Esophagus squamous epithelium (tissue), 5 donors: ENCODE measurements at places on chromosomes 5 and 9.

GRCh38 chr9:123753669-123754258 is 176.2 kb downstream of the DENND1A start:
- H3K4me3 ChIP-seq: no peak overlapping the region
- H3K27ac ChIP-seq: no peak overlapping the region
- H3K36me3 ChIP-seq: peaks cover 21% of the 10 kb centered on the region
- H3K4me1 ChIP-seq: no peaks in the 10 kb centered on the region

DNA sequence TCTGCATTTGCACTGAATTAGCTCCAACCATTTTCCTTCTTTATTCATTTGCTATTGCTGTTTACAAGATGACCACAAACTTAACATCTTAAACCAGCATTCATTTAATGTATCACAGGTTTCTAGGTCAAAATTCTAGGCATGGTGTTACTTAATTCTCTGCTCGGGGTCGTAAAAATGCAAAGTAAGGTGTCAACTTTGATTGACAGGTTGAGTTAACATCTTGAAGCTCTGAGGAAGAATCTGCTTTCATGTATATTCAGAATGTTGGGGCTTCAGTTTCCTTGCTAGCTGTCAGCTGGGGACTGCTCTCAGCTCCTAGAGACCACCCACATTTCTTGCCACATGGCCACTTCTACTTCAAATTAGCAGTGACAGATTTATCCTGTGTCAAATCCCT is 348.7 kb upstream of the GRIN3A start:
- no peaks in the 10 kb centered on the region for H3K27me3 ChIP-seq
- no peak overlapping the region for H3K27ac ChIP-seq
- no peaks in the 10 kb centered on the region for H3K36me3 ChIP-seq
- no peak overlapping the region for H3K4me3 ChIP-seq
- H3K4me1 ChIP-seq: no peaks in the 10 kb centered on the region
- no peak for DNase-seq

- no peak overlapping the region for H3K27ac ChIP-seq
- H3K4me1 ChIP-seq: peaks cover 6% of the 10 kb centered on the region
- H3K4me3 ChIP-seq: no peak overlapping the region
- no peak for DNase-seq
- no peaks in the 10 kb centered on the region for H3K27me3 ChIP-seq
- no peaks in the 10 kb centered on the region for H3K36me3 ChIP-seq
Observed at GRCh38 chr9:36598273-36598672, 25.6 kb downstream of the MELK start.

- no peak overlapping the region for H3K27ac ChIP-seq
- no peaks in the 10 kb centered on the region for H3K36me3 ChIP-seq
- no peak for DNase-seq
Observed at GRCh38 chr5:54772231-54772630, 213.2 kb downstream of the ESM1 start.
